ENCODE measurements at places on chromosomes 13 and 19.

GRCh38 chr19:49357186-49357585, 5.0 kb downstream of the TEAD2 start:
- no peak for DNase-seq

DNA sequence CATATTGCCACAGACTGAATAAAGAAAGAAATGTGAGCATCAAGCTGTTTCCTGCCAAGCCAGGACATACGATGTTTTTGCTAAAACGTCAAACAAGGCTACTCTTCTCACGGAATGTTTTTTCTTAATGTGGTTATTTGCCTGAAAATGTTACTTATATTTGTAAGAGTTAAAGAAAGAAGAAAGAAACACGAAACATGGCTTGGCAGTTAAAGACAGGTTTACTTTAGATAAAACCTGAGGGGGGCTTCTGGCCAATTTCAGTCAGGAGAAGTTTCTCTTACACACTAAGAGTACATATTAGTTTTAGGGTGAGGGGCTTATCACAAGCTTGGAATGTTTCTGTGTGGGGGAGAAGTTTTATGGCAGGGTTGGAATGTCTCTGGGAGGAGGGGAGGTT, 4.4 kb upstream of the OR10H4 start:
- no peak for DNase-seq

GRCh38 chr19:3612901-3613741, 6.4 kb upstream of the TBXA2R start:
- no peak for DNase-seq

- DNase-seq = no peak
Measured at GRCh38 chr19:11942843-11943108, 17.9 kb downstream of the ZNF700 start.

GRCh38 chr13:42259515-42259914, 12.4 kb upstream of the AKAP11 start:
- DNase-seq = no peak

- DNase-seq = no peak
Measured at GRCh38 chr13:39451860-39452301, 151.1 kb downstream of the LHFPL6 start.

Data from esophagus squamous epithelium (tissue), 5 donors.